GM10248 (cell line): ENCODE measurements at places on chromosomes 2 and 18.
A peak's percentile ranks its signal among the peaks of the same experiment; 100 is the strongest.

- DNase-seq, result no peak
Measured at GRCh38 chr18:77658751-77659448, 409.3 kb downstream of the GALR1 start.

- no peak for DNase-seq
Measured at GRCh38 chr2:138137949-138138348, 173.7 kb downstream of the HNMT start.

DNA sequence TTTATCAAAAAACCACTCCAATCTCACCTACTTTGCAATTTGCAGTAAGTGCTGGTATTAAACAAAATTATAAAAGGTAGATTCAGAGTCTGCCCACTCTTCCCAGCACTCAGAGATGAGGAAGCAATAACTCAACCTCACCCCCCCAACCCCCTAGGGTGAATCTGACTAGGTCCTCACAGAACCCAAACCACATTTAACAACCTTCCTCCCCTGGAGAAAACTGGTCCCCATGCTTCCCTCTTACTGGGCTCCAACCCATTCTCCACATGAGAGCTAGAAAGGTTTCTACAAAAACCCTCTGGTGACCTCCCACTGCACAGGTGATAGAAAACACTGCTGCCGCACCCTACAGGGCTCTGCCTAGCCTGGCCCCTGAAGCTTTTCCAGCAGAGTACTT lies 40.5 kb upstream of the BMP10 start:
- DNase-seq, result no peak

- no peak for DNase-seq
Measured at GRCh38 chr2:55592130-55592529, 25.3 kb downstream of the PPP4R3B start.

DNA sequence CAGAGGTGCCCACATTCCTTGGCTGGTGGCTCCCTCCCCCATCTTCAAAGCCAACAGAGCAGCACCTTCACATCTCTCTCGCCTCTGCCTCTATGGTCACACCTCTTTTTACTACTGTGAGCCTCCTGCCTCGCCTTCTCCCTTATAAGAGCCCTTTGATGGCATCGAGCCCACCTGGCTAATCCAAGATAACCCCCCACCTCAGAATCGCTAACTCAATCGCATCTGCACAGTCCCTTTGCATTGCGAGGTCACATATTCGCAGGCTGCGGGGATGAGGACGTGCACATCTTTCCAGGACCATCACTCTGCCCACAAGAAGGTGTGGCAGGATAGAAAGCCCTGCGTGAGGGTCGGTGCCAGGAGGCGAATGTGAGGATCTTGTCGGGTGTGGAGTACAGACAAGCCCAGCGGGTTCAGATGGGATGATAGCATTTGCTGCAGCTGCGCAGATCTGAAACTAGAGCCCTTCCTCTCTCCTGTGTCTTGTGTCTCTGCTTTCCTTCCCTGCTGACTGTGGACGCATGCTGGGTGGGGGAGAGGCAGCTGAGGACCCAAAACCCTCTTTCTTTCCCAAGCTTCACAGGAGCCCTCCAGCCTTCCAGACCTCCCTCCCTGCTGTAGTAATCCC lies 148.3 kb upstream of the HDAC4 start:
- no peak for DNase-seq

- no peak for DNase-seq
Measured at GRCh38 chr2:161677634-161678033, 53.4 kb downstream of the SLC4A10 start.

DNA sequence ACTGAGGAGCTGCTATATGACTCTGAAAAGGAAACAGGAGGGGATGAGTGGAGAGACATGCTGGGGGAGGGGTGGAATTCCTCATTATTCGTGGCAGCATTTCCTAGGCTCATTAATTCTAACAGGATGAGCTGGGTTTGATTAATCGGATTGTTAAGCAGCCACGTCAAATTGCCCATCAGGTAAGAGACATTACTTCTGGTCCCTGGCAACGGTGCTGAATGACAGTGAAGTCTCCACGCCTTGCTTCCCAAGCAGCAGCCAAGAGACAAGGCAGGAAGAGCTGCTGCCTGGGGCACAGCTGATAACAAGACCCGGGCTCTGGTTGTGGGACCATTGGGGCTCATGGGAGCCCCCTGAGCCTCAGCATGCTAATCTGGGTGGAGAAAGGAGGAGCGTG lies 86.6 kb downstream of the MARCHF4 start:
- DNase-seq, result no peak

- DNase-seq, result no peak
Measured at GRCh38 chr2:235576337-235576910, 82.6 kb downstream of the AGAP1 start.

DNA sequence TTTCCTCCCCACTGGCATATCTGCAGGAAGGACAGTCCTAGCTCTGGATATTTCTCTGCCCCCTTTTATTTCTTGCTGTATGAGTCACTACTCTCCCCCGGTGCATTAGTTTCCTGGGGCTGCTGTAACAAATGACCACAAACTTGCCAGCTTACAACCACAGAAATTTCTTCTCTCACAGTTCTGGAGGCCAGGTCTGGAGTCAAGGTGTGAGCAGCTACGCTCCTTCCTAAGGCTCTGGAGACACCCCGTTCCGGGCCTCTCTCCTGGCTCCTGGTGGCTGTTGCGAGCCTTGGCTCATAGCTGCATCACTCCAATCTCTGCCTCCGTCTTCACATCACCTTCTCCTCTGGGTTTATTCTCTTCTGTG lies 34.1 kb downstream of the PTPRM start:
- no peak for DNase-seq

DNA sequence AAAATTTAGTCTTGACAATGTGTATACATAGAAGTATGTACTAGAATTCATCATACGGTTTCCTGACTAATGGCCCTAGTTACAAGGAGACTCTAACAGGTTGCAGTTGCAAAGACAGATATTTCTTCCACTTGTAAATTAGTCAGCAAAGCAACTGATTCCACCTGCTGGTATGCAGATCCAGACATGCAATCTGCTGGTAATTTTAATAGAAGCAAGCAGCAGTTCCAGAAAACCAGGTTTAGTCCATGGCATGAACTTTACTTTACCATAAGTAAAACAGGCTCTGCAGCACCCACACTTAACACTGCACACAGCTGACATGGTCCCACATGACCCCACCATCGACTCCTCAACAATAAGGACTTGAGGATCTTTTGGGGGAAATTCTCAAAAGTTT lies 110.9 kb upstream of the SP3 start:
- no peak for DNase-seq

- no peak for DNase-seq
Measured at GRCh38 chr2:17043173-17043572, 377.5 kb upstream of the CYRIA start.

DNA sequence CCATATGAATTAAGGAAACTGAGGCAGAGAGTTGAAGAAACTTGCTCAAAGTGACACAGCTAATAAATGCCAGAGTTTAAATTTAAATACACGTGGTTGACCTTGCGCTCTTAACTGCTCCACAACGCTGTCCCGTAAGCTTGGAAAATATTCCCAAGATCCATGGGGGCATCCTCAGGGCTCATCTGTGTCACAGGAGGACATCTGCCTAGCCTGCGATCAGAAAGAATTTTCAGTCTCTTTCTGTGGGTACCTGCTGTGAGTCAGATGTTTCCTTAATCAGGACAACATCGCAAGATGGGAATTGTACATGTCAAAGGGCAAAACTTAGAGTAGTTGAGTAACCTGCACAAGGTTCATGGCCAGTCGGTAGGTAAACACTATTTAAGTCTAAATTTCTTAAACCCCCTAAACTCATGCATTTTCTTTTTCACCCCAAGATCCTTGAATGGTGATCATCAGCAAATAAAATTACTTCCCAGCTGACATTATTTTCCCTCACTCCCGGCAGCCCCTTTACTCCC lies 1.4 kb downstream of the CMPK2 start:
- DNase-seq, result no peak

- DNase-seq, result no peak
Measured at GRCh38 chr2:29583104-29583503, 338.3 kb downstream of the ALK start.

- DNase-seq, result no peak
Measured at GRCh38 chr2:119427756-119428155, 3.9 kb upstream of the TMEM37 start.

DNA sequence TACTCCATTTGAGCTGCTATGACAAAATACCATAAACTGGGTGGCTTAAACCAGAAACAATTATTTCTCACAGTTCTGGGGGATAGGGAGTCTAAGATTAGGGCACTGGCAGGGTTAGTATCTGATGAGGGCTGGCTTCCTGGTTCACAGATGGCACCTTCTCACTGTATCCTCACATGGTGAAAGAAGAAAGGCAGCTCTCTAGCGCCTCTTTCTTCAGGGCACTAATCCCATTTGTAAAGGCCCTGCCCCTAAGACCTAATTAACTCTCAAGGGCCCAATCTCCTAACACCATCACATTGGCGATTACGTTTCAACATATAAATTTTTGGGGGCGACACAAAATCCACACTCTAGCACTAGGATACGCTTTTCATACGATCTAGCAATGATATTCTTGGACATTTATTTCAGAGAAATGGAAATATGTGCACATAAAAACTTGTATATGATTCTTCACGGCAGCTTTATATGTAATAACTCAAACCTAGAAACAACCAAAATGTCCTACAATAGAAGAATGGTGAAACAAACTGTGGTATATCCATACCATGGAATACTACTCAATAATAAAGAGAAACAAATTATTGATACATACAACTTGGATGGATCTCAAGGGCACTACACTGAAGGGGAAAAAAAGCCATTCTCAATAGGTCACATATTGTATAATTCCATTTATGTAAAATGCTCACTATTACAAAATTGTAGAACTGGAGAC lies 111.0 kb downstream of the BCL2L11 start:
- no peak for DNase-seq

- DNase-seq, result no peak
Measured at GRCh38 chr2:146221826-146222225, 1623.0 kb upstream of the ACVR2A start.

DNA sequence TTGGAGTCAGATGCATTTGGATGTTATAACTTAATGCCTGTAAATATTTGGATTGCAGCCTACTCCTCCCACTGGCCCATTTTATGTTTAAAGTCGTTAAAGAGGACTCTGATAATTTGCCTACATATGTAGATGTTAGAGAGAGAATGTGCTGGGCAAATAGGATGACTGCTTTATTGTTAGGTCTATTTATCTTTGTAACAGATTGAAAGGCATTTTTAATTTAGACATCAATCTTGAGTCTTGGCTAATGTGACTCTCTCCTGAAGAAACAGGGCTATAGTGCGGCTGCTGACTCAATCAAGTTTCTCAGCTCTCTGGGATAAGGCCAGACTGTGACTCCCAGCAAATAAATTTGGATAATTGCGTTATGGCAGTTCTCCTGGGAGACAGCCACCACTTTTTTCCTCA lies 1101.4 kb downstream of the CBLN2 start:
- no peak for DNase-seq

- DNase-seq, result no peak
Measured at GRCh38 chr2:235390108-235390815, 103.6 kb upstream of the AGAP1 start.

- DNase-seq, result peak; percentile 29
Measured at GRCh38 chr2:176508984-176509740, 239.9 kb downstream of the MTX2 start.

- peak; percentile 35 for DNase-seq
Measured at GRCh38 chr2:181077128-181077709, 96.8 kb downstream of the UBE2E3 start.

GRCh38 chr2:70243806-70244584 lies 4.4 kb downstream of the TIA1 start:
- no peak for DNase-seq

DNA sequence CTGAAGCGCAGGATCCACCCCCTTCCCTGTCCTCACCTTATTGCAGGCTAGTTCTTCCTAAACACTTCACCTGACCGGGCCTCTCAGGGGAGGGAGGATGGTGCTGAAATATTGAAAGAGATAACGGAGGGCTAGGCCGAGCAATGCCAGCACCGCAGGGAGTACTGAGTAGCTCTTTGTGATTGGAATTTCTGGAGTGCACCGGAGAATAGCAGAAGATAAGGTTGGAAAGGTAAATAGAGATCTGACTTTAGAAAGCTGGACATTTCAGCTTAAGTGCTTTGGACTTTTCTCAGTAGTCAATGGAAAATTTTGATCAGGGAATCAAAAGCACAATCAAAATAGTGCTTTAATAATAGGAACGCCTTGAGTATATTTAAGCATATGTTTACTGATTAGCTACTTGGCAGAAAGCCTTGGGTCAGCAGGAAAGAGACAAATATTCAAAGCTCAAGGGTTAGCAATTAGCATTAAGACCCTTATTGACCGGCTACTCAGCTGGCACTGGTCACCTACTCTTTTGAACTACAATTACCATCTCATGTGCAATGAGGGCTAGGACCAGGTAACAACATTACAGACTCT lies 142.9 kb upstream of the NDUFV2 start:
- no peak for DNase-seq

DNA sequence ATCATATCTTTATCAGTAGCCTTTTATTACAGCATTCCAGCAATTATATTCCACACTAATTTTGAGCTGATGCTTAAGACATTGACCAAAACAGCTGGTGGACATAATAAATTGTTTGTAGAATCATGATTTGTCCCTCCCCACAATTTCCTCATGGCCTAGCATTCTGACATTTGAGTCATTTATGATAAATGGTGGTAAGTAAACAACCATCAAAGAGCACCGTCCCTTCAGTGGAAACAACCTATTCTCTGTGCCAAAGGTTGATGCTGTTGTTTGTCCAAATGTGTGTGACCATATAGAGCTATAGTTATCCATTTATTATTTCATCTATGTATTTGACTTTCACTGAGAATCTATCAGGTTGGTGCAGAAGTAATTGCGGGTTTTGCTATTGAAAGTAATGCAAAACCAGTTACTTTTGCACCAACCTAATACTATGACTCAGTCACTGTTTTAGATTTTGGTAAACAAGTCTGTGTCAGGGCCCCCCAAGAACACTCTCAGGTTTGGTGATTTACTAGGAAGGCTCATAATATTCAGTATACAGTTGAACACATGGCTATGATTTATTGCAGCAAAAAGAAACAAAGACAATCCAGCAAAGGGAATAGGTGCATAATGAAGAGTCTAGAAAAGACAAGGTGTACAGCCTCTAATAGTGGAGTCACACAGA lies 608.7 kb upstream of the REG3G start:
- DNase-seq, result no peak

DNA sequence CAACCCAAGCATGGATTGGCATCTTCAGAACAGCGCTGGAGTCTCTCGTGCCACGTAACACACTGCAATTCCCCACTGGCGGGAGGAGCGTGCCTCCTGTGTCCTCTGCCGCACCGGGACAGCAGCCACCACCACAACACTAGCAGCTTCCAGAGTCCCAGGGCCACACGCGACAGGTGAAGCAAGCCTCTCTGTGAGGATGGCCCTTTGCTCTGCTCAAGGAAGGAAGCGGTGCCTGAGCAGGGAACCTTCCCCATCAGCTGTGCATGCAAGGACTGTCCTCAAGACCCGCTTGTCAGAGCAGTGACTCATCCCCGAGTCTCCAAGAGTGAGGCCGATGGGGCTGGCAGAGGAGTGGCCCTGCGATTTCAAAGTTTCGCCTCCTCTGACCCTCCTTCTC lies 44.0 kb downstream of the TTC32 start:
- no peak for DNase-seq
